ENCODE measurements at places on chromosomes 6 and 20.
A peak's percentile ranks its signal among the peaks of the same experiment; 100 is the strongest.

GRCh38 chr20:49887251-49888211 lies 27.8 kb downstream of the SPATA2 start:
- DNase-seq = no peak

- DNase-seq = no peak
Measured at GRCh38 chr20:58997141-58997770, 9.8 kb downstream of the CTSZ start.

GRCh38 chr6:160217073-160217472 lies 41.5 kb downstream of the SLC22A2 start:
- DNase-seq = peak; percentile 84

GRCh38 chr20:2801286-2801728 lies 880 bp upstream of the CPXM1 start:
- DNase-seq = no peak

DNA sequence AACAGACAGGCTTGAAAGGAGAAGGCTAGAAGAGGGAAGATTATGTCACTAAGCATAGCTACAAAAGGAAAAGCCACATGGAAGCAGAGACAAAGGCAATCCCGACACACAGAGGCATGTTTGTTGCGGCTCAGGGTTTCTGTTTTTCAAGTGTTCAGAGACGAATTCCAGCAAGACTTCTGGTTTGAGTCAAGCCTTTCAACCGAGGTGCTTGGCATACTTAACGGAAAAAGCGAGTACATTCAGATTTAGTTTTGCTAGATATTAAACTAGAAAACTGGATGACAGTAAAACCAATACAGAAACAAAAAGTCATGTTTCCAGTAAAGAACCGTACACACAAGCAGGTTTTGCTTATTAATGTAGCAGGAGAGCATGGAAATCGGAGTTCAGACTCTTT lies 27.2 kb downstream of the MCUR1 start:
- DNase-seq = peak; percentile 77

GRCh38 chr6:128241216-128241615 lies 279.2 kb downstream of the PTPRK start:
- no peak for DNase-seq

GRCh38 chr20:44970243-44970757 lies 4.0 kb downstream of the STK4 start:
- no peak for DNase-seq

DNA sequence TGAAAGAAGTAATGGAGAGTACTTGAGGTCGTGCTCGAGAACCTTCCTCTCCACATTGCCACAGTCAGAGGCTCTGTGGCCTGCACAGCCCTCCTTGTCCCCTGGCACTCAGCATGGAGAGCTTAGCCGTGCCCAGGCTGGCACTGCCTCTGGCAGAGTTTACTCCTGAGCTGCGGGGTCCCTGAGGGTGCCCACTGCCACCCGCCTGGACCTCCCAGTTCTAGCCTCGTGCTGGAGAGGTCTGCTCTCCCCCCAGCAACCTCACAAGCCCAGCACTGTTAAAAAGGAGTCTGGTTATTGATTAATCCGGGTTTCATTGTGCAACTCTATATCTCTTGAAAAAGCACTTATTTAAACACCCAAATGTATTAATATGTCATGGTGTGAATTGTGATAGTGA lies 226.8 kb downstream of the TMEM242 start:
- no peak for DNase-seq

GRCh38 chr6:155630085-155630484 lies 174.4 kb upstream of the NOX3 start:
- DNase-seq = peak; percentile 33

- DNase-seq = no peak
Measured at GRCh38 chr6:41392246-41392645, 56.8 kb downstream of the NCR2 start.

DNA sequence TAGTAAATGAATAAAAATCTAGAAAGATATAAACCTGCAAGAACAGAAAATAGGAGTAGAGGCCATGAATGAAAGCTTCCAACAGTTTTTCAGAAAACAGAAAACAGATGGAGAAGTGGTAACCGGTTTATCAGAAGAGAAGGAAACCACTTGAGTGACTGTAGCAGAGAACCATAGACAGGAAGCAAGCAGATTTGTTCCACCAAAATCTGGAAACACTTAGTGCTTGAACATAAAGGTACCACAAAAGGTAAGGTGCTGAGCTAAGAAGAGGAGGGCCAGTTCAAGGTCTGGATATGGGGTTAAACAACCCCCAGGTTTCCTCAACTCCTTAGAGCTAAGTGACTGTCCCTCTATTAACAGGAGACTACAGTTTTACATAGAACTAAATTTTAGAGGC lies 9.2 kb upstream of the KIAA0319 start:
- DNase-seq = no peak

DNA sequence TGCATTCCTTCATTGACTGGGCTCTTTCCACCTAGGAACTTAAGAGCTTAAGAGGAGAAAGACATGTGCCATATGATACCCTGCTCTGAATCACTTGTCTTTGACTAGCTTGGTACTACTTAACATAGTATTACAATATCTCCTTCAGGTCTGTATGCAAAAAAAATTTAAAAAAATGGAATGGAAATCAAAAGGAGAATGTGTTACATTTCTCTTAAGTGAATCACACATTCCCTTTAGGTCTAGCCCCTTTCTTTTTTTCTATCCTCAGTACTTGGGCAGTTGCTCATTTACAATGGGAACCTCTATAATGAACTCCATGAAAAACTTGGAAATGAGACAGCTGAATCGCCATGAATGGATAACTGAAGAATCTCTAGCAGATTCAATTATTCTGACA lies 53.8 kb downstream of the SLC35F1 start:
- DNase-seq = no peak

- DNase-seq = peak; percentile 86
Measured at GRCh38 chr6:157021344-157021992, 244.3 kb downstream of the ARID1B start.

DNA sequence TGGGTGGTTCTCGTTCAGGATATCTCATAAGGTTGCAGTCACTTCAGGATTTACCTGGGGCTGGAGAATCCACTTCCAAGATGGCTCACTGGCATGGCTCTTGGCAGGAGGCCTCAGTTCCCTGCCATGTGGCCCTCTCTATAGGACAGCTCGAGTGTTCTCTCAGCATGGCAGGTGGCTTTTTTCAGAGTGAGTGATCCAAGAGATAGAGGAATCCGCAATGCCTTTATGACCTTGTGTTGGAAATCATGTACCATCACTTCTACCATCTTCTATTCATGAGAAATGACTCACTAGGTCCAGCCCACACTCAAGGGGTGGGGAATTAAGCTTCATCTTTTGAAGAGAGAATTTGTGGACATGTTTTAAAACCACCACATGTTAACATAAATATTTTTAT lies 37.8 kb downstream of the PPP1R16B start:
- DNase-seq = no peak

- DNase-seq = no peak
Measured at GRCh38 chr20:19328676-19329075, 116.2 kb downstream of the SLC24A3 start.

DNA sequence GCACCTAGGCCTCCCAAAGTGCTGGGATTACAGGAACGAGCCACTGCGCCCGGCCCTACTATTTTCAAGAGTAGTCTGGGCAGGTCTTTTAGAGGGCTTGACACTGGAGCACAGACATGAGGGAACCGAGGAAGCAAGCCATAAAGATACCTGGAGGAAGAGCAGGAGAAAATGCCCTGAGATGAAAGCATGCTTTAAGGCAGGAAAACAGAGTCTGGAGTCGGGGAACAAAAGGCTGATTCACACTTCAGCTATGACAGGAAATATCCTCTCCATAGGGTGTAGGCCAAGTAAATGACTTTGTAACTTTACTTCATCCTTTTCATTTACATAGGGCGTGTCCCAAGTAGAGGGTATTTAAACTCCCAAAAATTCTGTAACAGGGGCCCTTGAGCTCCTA lies 4.3 kb upstream of the SERINC3 start:
- peak; percentile 56 for DNase-seq

DNA sequence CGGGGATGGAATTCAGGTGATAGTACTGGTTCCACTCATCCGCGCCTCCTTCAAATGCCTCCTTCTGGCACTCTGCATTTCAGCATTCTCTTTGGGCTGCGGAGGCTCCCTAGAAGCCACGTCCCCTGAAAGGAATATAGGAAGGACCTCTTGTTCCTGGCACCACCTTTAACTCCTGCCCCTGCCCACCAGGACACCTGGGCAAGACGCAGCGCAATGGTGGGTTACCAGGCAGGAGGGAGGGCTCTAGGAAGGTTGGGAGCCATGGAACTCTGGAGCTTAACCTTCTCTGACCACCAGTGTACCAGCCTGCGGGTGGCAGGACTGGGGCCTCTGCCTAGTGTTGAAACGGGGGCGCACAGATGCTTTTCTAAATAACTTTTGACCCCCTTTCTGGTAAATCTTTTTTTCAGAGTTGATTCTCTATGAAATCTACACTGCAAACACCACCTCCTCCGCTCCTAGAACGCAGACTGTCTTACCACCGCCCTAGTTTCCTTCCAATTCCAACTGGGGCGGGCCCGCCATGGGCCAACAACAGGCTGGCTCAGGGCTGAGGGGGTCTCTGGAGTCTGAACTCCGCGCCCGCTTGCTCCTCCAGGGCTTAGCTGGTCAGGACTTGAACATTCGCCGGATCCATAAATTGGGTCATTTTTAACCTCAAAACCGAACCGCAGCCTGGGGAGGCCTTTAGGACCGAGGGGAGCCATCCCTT lies 871 bp upstream of the SYNDIG1 start:
- DNase-seq = no peak

- DNase-seq = no peak
Measured at GRCh38 chr20:8127553-8128255, 4.4 kb upstream of the PLCB1 start.

DNA sequence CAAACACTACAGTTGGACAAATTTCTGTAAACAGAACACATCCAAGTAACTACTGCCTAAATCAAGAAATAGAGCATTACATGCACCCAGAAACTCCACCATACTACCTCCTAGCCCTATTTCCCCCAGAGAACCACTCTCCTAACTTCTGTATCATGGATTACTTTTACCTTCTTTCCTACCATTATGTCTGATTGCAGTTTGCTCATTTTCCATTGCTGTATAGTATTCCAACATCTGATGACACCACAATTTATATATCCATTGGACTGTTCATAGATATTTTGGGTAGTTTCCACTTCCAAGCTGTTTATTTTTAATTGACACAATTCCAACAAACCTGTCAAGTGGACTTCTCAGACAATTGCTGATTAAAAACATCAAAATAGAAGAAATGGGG lies 271.1 kb downstream of the CDC5L start:
- DNase-seq = no peak

DNA sequence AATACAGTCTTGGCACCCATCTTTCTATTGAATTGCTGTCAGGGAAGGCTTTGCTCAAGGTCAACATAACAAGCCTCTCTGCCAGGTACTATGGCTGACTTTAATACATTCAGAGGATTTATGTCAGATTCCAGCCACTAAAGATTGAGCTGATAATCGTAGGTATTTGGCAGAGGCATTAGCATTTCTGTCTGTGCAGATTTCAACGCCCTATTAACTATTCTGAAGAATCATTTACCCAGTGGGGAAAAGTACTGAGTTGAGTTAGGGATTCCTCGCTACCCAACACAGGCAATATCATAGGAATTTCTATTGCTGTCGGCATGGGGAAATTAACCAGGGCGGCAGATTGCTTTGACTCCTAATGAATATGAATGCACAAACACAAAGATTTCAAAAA lies 233.7 kb upstream of the SPTLC3 start:
- DNase-seq = no peak

DNA sequence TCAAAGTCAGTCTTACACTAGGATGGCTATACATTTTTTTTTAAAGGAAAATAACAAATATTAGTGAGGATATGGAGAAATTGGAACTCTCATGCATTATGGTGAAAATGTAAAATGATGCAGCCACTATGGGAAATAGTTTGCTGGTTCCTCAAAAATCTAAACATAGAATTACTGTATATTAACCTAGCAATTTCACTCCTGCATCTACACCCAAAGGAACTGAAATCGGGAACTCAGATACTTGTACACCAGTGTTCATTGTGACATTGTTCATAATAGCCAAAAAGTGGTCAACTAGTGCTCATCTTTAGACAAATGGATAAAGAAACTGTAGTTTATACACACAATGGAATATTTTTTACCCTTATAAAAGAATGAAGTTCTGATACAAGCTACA lies 110.7 kb downstream of the UTRN start:
- DNase-seq = no peak

DNA sequence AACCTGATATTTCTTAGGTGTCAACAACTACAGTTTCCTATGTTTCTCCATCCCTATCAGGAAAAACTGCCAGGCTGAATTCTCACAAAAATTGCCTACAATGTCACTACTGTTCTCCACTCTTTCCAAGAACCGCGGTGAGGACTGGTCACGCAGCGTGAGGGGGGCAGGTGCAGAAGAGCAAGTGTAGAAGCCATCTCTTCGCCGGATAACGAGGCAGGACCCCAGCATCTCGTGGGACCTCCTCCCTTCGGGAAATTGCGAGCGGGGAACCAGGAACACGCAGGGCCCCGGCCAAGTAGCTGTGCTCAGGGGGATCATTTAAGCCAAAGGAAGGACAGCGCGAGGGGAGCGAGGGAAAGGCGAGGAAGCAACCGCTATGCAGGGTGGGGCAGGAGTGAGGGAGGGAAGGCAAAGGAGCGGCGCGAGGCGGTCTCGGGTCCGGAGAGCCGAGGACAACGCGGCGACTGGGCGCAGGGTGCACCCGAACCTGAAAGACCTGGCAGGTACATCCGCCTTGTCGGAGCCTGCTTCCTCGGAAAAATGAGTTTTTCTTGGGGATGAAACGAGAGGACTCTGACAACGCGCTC lies 559 bp downstream of the APMAP start:
- DNase-seq = peak; percentile 14

- DNase-seq = no peak
Measured at GRCh38 chr20:5928836-5929715, 21.3 kb downstream of the TRMT6 start.

GRCh38 chr6:170150590-170150945 lies 140.3 kb downstream of the DLL1 start:
- no peak for DNase-seq

DNA sequence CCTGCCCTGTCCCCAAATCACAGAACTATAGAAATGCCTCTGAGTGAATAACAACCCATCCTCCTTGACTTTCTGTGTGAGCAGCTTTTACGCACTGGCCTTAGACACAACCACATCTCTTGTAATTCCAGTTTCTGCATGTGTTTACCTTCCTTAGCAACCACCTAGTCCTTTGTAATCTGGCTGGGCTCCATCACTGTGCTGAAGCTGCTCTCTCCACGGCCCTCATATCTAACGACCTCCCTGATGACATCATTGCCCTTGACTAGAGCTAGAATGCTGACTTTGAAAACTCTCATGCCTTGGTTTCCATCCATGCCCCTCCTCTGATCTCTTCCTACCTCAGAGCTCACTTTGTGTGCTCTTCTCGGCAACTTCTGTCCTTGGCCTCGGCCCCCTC lies 30.5 kb upstream of the GLP1R start:
- no peak for DNase-seq

- DNase-seq = no peak
Measured at GRCh38 chr6:92710048-92710447, 709.3 kb downstream of the EPHA7 start.

DNA sequence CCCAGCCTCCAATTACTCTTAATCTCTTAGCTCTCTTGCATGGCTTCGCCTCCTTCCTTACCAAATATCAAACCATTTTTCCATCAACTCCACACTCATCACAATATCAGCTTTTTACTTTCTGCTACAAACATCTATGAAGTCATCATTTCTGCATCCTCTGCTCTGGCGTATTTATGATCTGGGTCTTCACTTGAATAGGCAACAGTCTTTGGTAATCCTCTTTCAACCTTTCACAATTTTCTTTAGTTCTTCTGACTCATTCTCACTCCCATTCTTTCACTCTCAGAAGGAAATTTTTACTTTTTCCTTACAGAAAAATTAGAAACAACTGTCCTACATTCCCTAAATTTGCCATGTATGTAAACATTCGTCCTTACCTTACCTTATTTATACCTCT lies 522.4 kb downstream of the HDGFL1 start:
- no peak for DNase-seq

All from fibroblast of the aortic adventitia (primary cell).